ENCODE measurements at places on chromosomes 1 and 21. TPM values are rescaled to one million over a fixed set of nuclear protein-coding genes. Genes with fewer than 3 reads are reported as not detected.

DNA sequence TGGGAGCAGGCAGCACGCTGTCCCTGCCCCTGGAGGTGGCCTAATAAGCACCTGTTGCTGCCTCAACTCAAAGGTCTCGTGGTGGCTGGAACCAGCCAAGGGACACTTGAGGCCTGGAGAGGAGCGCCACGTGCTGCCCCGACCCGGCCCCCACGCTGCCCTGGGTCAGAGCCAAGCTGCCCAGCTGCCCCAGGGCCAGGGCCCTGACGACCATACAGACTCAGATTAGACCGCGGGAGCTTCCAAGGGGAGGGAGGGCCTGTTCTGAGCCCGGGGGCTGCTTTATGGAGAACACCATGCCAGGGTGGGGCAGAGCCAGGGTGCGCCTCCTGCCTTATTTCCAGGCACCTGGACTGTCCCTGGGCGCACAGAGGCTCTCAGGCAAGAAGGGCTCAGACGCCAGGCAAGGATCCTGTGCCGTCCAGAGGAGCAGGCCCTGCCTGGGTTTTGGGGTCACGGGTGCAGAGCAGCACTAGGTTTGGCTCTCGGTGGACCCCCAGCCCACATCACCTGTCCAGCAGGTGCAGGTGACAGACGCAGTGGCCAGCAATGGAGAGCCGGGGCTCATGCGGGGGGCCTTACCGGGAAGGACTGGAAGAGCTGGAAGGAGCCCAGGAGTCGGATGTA lies 18.6 kb downstream of the KRTAP10-1 start:
- H3K27ac ChIP-seq: no peak overlapping the region
- peaks cover 16% of the 10 kb centered on the region for H3K27me3 ChIP-seq

Gene MAP1LC3C
- not detected for total RNA-seq

DNA sequence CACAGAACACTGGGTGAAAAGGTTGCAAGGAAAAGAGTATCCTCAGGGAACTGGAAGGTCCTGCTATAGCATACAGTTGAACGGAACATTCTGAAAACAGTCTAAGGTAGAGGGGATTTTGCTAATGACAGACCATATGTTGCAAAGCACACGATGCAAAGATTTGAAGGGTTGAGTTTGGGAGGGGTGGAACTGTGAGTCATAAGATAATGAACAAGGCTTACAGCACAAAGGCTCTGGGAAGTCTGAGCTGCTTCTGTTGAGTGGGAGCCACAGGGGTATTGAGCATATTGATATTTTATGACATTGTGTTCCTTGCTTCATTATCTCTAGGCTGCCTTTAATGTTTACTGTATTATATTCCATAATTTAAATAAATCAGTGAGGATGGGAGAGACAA lies 104.9 kb downstream of the PLPPR4 start:
- peaks cover 6% of the 10 kb centered on the region for H3K4me1 ChIP-seq
- no peak overlapping the region for H3K27ac ChIP-seq
- peak; percentile 10 for DNase-seq
- H3K4me3 ChIP-seq: no peak overlapping the region

DNA sequence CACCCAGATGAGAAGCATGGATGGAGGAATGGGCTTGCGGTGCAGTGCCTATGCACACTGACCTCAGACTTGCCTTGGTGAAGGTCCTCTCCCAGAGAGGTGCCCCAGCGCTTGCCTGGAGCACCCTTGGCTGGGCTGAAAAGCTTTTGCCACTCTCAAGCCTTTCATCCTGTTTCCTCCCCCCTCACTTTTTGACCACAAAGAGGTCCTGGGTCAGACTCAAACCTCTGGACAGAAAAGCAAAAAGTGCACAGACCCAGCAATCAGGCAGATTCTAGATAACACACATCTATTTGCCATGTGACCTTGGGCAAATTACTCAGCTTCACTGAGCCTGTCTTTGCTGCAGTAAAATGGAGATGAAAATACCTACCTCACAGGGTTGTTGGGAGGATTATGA lies 7.3 kb downstream of the TMEM35B start:
- H3K4me1 ChIP-seq: no peaks in the 10 kb centered on the region
- DNase-seq: no peak
- peaks cover 13% of the 10 kb centered on the region for H3K36me3 ChIP-seq
- H3K27me3 ChIP-seq: no peaks in the 10 kb centered on the region
- no peak overlapping the region for H3K27ac ChIP-seq

DNA sequence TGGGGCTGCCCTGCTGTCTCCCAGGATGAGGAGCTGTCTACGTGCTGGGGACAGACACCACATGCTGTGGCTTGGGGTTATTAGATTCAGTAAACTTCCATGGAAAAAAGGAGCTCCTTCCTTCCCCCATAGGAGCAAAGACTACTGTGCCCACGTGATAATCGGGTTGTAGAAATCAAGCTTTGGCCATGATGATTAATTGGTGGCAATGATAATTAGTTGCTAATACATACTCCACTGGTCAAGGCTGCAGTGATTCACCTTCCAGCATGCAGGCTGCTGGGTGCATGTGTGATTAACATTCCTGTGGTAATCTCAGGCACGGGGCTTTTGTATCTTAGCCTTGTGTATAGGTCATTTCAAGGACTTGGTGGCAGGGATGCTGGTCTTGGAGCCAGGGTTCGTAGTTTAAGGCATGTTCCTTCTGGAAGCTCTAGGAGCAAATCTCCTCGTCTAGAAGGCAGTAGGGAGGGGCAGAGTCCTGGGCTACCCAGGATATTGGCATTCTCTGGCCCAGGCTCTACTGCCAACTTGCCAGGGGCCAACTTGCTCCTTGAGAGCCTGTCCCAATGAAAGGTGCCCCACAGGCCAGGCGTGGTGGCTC lies 41.4 kb downstream of the TMCO4 start:
- peaks cover 15% of the 10 kb centered on the region for H3K36me3 ChIP-seq
- no peak overlapping the region for H3K27ac ChIP-seq
- peaks cover 6% of the 10 kb centered on the region for H3K4me1 ChIP-seq

DNA sequence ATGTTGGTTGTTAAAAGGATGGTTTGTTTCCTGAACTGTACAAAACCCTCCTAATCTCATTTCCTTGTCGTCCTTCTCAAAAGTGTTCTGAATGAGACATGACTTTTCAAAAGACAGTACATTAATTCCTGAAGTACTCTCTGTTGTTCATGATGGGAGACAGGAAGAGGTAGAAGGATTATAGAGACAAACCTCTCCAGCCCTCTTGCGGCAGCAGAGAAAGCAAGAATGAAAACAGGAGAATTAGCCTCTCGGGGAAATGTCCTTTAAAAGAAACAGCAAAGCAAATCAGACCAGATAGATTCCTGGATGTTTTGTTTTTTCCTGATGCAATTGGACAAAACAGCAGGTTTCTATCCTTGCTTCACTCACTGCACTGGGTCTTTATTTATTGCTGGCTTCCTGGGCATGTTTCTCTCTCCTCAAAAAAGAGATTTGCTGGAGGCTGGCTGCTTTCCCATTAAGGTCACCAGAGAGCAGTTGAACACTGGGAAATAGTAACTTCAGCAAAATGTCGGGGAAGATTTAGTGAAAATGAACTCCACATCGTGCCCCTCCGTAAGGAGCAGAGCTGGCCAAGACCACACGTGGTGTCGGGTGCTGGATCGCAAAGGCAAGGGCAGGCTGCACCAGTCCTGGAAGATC lies 145.8 kb upstream of the SYT6 start:
- no peak overlapping the region for H3K27ac ChIP-seq
- no peak for DNase-seq
- no peaks in the 10 kb centered on the region for H3K36me3 ChIP-seq
- no peak overlapping the region for H3K4me3 ChIP-seq
- H3K27me3 ChIP-seq: peaks cover 34% of the 10 kb centered on the region

DNA sequence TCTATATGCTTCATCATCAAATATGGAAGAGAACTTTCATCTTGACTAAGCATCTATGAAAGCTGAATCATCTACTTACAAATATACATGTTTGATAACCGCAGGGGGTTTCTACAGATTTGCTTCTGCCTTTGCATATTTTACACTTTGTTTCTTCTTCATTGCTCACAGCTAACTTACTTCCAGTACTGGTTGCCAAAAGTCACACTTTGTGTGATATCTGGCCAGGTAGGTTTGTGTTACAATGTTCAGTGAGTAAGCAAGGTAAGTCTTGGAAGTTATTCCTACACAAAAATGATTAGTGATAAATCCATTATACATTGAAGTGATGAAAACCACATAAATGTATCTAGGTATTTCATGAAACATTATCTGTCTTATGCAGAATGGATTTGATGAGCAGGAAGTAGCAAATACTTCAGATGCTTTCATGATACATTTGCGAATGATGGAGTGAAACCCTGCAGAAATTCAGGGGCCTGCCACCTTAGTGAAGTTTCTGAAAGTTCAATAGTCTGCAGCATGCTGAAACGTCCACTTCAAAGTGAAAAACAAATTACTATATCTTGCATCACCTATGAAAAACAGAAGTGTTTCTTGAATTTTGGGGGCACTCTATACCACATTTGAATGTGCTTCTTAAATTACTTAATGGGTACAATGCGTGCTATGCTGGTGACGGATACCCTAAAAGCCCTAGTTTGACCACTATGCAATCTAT lies 187.3 kb downstream of the ATP6V1G3 start:
- DNase-seq: no peak
- no peaks in the 10 kb centered on the region for H3K36me3 ChIP-seq
- no peaks in the 10 kb centered on the region for H3K27me3 ChIP-seq
- H3K4me3 ChIP-seq: no peak overlapping the region
- H3K27ac ChIP-seq: no peak overlapping the region

Gene OR2L8
- total RNA-seq: not detected

Gene PRAMEF5
- not detected for total RNA-seq

DNA sequence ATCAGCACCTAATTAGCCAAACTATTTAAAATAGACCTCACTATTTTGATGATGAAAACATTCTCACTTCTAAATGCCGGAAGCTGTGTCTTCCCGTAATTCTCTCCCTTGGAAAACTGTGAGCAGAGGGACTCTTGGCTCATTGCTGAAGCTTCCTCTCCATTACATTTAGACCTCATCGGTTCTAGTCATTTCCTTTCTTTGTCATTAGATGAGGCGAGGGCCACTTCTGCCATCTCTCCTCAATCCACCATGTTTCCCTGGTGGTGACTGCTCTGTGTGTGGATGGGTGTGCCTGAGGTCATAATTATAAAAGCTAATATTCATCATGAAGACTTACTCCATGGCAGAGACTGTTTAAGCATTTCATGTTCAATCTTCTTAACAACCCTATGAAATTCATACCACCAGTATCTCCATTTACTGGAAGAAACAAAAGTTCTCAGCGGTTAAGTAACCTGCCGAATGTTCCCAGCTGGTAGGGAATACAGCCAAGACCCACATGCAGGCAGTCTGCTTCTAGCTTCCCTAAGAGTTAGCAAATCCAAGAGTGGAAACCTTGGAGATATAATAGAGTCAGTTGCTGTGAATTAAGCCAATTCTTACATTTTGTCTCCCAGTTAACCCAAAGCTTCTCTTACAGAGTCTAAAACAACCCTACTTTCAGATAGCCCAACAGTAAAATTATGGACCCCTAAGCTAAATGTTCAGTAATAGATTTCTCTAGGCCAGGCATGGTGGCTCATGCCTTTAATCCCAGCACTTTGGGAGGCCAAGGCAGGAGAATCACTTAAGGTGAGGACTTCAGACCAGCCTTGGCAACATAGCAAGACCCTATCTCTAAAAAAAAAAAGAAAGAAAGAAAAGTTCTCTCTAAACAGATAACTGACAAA lies 156.2 kb downstream of the ZBTB18 start:
- H3K36me3 ChIP-seq: no peaks in the 10 kb centered on the region
- DNase-seq: no peak
- H3K27ac ChIP-seq: no peak overlapping the region
- H3K4me1 ChIP-seq: peaks cover 8% of the 10 kb centered on the region
- no peak overlapping the region for H3K4me3 ChIP-seq

Gene ALX3
- total RNA-seq: not detected

DNA sequence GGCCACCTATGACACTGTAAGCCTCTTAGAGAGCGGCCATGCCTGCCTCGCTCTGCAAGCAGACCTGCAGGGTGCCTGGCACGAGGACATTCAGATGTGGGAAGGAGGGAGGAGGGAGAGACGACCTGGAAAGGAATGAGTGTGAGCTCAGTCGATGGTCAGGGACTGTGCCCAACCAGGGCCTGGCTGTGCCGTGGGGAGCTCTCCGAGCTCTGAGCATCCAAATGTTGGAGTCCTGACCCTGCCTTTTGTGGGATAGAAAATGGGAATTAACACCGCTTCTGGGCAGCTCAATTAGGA lies 7.3 kb downstream of the CSTB start:
- H3K36me3 ChIP-seq: peaks cover 35% of the 10 kb centered on the region
- H3K27ac ChIP-seq: peak overlapping the region; percentile 99
- H3K4me3 ChIP-seq: peak overlapping the region; percentile 45
- peaks cover 34% of the 10 kb centered on the region for H3K4me1 ChIP-seq

DNA sequence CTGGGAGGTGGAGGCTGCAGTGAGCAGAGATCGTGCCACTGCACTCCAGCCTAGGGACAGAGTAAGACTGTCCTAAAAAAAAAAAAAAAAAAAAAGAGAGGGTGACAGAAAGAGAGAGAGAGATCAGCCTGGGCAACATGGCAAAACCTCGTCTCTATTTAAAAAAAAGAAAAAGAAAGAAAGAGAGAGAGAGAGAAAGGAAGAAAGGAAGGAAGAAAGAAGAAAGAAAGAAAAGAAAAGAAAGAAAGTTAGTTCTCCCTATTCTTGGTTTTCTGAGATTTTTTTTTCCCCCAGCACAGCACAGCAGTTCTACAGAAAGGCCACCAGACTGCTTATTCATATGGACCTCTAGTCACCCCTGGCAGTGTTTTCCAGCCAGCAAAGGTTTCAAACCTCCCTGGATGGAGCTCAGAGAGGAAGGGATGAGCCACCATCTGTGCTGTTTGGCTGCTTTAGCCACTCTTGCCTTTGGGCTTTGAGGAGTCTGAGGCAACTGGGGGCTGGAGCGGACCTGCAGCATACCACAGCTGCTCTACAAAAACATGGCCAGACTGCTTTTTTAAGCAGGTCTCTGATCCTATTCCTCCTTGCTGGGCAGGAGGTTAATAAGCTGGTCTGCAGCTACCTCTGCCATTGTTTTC lies 10.6 kb downstream of the S100A6 start:
- H3K4me3 ChIP-seq: peak overlapping the region; percentile 29
- no peaks in the 10 kb centered on the region for H3K27me3 ChIP-seq
- H3K27ac ChIP-seq: peak overlapping the region; percentile 85
- no peaks in the 10 kb centered on the region for H3K36me3 ChIP-seq

GRCh38 chr1:51733793-51734522 lies 117.1 kb downstream of the OSBPL9 start:
- H3K4me1 ChIP-seq: peaks cover 41% of the 10 kb centered on the region
- no peak for DNase-seq
- no peaks in the 10 kb centered on the region for H3K27me3 ChIP-seq

- no peaks in the 10 kb centered on the region for H3K4me1 ChIP-seq
- H3K36me3 ChIP-seq: peaks cover 59% of the 10 kb centered on the region
- no peak overlapping the region for H3K4me3 ChIP-seq
These were observed 15.4 kb upstream of the TOR3A start for GRCh38 chr1:179066471-179066870.

Gene NPPB
- not detected for total RNA-seq

Gene SELENOF
- 227 TPM for total RNA-seq

Gene NUP133
- total RNA-seq: 65.2 TPM
